ENCODE measurements at places on chromosomes 11 and 22. TPM values are rescaled to one million over a fixed set of nuclear protein-coding genes. Genes with fewer than 3 reads are reported as not detected.

DNA sequence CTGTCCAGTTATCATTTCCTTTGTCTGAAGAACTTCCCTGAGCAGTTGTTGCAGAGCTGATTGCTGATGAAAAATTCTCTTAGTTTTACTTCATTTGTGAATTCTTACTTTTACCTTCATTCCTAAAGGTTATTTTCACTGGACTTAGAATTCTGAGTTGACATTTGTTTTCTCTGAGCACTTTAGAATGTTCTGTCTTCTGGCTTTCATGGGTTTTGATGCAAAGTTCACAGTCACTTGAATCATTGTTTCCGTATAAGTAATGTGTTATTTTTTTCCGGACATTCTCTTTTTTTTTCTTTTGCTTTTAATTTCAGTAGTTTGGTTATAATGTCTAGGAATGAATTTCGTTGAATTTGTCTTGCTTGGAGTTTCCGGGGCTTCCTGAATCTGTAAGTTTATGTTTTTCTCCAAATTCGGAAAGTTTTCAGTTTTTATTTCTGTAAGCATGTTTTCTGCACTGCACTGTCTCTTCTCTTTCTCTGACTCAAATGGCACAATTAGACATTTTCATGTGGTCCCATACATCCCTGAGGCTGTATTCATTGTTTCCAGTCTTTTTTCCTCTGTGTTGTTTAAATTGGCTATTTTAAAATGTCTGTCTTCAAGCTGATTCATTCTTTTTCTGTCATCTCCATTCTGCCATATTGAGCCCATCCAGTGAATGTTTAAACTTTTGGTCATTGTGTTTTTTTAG is 68.5 kb upstream of the NARS2 start:
- peaks cover 5% of the 10 kb centered on the region for H3K4me1 ChIP-seq
- no peak overlapping the region for H3K4me3 ChIP-seq
- no peak overlapping the region for H3K27ac ChIP-seq
- no peaks in the 10 kb centered on the region for H3K27me3 ChIP-seq
- no peaks in the 10 kb centered on the region for H3K36me3 ChIP-seq

GRCh38 chr11:10026514-10026913 is 267.5 kb downstream of the SBF2 start:
- H3K27ac ChIP-seq, result no peak overlapping the region
- H3K4me3 ChIP-seq, result no peak overlapping the region
- peaks cover 8% of the 10 kb centered on the region for H3K4me1 ChIP-seq
- no peaks in the 10 kb centered on the region for H3K27me3 ChIP-seq
- H3K36me3 ChIP-seq, result no peaks in the 10 kb centered on the region
- DNase-seq, result no peak

GRCh38 chr11:65576867-65577755 is 1.3 kb downstream of the EHBP1L1 start:
- DNase-seq, result no peak
- peak overlapping the region; percentile 91 for H3K4me3 ChIP-seq
- H3K27me3 ChIP-seq, result no peaks in the 10 kb centered on the region
- H3K27ac ChIP-seq, result peak overlapping the region; percentile 99
- H3K36me3 ChIP-seq, result no peaks in the 10 kb centered on the region

DNA sequence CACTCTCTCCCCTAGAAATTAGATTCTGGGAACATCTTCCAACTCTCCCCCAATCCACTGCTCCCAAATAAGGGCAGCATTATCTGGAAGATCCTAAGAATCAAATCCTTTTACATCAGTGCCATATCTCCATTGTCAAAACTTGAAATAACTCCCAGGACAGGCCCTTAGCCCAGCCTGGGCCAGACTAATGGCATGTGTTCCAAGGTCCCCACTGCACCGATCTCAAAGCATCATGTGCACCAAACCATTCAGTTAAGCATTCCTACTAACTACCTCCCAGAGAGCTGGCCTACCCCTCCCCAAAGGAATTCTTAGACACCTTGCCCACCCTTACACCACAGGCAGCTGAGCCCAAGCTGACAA is 44.2 kb upstream of the POU2AF1 start:
- no peak for DNase-seq
- H3K36me3 ChIP-seq, result no peaks in the 10 kb centered on the region
- no peaks in the 10 kb centered on the region for H3K4me1 ChIP-seq

DNA sequence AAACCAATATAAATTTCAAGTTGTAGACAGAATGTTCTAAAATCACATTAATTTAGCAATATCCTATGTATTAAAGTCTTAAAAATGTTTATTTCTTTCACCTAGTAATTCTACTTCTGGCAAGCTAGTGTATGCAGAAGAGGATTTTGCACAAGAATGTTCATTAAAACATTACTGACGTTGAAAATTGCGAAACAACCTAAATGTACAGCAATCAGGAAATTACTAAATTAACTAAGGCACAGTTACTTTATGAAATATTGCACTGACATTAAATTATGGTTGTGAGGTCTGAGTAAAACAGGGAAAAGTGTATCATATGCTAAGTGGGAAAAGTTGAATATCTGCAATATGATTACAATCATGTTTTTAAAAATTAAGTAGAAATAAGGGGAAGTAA is 4.1 kb downstream of the SLC36A4 start:
- no peak overlapping the region for H3K4me3 ChIP-seq
- H3K4me1 ChIP-seq, result peaks cover 49% of the 10 kb centered on the region
- DNase-seq, result no peak
- no peak overlapping the region for H3K27ac ChIP-seq
- H3K36me3 ChIP-seq, result no peaks in the 10 kb centered on the region

DNA sequence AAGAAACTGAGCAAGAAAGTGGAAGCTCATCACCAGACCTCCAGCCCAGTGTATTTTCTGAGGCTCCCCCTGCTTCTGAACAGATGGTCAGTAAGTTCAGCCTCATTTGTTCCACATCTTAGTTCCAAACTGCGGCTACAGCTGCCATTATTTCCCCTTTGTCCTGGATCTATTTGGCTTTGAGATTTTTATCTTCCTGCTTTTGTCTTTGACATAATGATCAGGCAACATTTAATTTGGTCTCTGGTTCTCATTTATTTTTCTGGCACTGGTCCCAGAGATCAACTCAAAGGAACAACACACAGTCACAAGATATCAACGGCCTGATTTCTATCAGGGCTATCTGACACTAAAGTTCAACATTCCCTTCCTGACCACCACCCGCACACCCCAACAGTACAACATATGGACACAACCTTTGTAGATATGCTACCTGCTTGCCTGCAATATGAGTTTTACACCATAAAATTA is 137.5 kb downstream of the FAM76B start:
- H3K36me3 ChIP-seq, result no peaks in the 10 kb centered on the region
- H3K4me3 ChIP-seq, result no peak overlapping the region
- H3K27me3 ChIP-seq, result no peaks in the 10 kb centered on the region
- DNase-seq, result no peak
- H3K27ac ChIP-seq, result no peak overlapping the region

GRCh38 chr11:79168530-79169110 is 272.2 kb downstream of the TENM4 start:
- no peak for DNase-seq
- no peak overlapping the region for H3K27ac ChIP-seq
- no peaks in the 10 kb centered on the region for H3K36me3 ChIP-seq
- H3K4me3 ChIP-seq, result no peak overlapping the region
- H3K4me1 ChIP-seq, result no peaks in the 10 kb centered on the region

DNA sequence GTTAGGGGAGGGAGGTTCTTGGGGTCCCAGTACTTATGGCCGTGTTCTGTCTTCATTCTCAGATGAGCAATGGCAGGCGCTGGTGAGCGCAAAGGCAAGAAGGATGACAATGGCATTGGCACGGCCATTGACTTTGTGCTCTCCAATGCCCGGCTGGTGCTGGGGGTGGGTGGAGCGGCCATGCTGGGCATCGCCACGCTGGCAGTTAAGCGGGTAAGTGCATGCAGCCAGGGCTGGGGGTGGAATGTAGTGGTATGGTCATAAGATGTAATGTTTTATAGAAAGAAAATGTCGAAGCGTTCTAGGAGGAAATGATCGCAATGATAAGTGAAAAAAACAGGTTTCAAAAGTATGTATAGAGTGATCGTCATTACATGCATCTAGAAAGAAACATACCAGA is 9.1 kb upstream of the ATF4 start:
- H3K4me3 ChIP-seq, result no peak overlapping the region
- H3K4me1 ChIP-seq, result peaks cover 10% of the 10 kb centered on the region
- no peaks in the 10 kb centered on the region for H3K36me3 ChIP-seq
- DNase-seq, result peak; percentile 34

GRCh38 chr11:74470526-74470925 is 3.2 kb upstream of the KCNE3 start:
- H3K4me3 ChIP-seq, result no peak overlapping the region
- H3K36me3 ChIP-seq, result no peaks in the 10 kb centered on the region
- H3K27me3 ChIP-seq, result no peaks in the 10 kb centered on the region
- H3K27ac ChIP-seq, result no peak overlapping the region
- no peaks in the 10 kb centered on the region for H3K4me1 ChIP-seq

- peaks cover 62% of the 10 kb centered on the region for H3K36me3 ChIP-seq
- peak; percentile 29 for DNase-seq
- no peaks in the 10 kb centered on the region for H3K27me3 ChIP-seq
These were observed 3.3 kb downstream of the PRR33 start for GRCh38 chr11:1888347-1888753.

DNA sequence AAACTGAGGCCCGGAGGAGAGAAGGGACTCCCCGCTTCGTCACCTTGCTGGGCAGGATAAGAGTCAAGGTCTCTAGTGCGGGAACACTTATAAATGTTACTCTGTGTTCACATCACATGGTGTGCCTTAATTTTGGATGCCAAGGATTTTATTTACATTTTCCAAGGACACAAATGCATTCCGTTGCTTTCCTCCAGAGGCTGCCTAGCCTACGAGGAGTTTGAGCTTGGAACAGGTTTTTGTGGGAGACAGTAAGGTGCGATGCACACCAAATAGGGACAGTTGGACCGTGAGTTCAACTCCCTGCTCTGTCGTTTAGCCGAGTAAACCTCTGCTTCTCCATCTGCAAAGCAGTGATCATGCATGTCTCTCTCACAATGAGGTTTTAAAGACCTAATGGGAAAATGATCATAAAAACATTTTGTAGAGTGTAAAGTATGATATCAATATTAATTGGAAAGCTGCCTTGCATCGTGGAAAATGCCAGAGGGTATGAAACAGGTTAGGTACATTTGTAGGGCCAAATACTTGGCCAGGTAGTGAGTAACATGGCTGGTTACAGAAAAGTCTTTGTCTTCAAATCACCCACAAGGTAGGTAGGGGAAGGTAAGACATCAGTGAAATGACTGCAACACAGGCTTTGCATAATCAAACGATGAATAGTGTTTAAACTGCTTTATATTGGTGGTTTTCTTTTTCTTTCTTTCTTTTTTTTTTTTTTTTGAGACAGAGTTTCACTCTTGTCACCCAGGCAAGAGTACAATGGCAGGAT is 61.8 kb downstream of the ST3GAL4 start:
- no peak for DNase-seq
- H3K4me1 ChIP-seq, result peaks cover 30% of the 10 kb centered on the region
- no peak overlapping the region for H3K4me3 ChIP-seq
- H3K36me3 ChIP-seq, result peaks cover 15% of the 10 kb centered on the region
- H3K27ac ChIP-seq, result peak overlapping the region; percentile 78

DNA sequence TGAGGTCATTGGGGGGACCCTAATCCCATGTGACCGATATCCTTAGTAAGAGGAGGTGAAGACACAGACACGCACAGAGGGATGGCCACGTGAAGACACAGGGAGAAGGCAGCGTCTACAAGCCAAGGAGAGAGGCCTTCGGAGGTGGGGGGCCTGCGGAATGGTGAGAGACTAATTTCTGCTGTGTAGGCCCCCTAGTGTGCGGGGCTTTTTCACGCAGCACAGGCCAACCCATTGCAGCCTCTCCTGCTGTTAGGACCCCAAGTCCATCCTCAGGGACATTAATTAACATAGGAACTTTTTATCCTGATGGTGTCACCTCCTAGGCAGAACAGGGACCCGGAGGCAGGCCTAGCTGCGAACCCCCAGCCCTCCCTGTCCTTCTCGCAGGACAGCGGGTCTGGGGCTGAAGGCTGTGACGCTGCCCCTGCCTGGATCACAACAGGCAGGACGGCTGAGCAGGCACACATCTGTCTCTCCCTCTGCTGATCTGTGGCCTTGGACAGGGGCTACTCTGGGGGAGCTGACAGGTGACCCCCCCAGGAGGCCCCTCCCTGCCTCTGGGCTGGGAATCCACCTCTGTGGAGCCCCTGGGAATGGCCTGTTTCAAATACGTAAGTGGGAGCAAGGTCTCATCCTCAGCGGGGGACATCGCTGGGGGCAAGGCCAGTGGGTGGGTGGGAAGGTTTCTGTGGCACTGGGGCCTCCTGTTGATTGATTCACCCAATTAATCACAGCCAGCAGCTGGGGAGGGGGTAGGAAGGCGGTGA is 7.9 kb downstream of the ASCL2 start:
- DNase-seq, result no peak
- H3K27ac ChIP-seq, result no peak overlapping the region
- no peaks in the 10 kb centered on the region for H3K4me1 ChIP-seq
- no peaks in the 10 kb centered on the region for H3K36me3 ChIP-seq
- no peaks in the 10 kb centered on the region for H3K27me3 ChIP-seq

GRCh38 chr22:46142548-46143490 is 7.5 kb upstream of the PPARA start:
- no peaks in the 10 kb centered on the region for H3K4me1 ChIP-seq
- H3K36me3 ChIP-seq, result no peaks in the 10 kb centered on the region
- no peak overlapping the region for H3K4me3 ChIP-seq
- peak; percentile 47 for DNase-seq

GRCh38 chr22:44479662-44480061 is 18.4 kb downstream of the RTL6 start:
- no peak for DNase-seq
- no peaks in the 10 kb centered on the region for H3K4me1 ChIP-seq
- no peak overlapping the region for H3K27ac ChIP-seq
- H3K36me3 ChIP-seq, result no peaks in the 10 kb centered on the region

ARRB1 gene
- total RNA-seq, result 150 TPM

TEX54 gene
- not detected for total RNA-seq

ANGPTL5 gene
- 0.34 TPM for total RNA-seq

TMPRSS4 gene
- total RNA-seq, result 3.5 TPM

ATXN10 gene
- total RNA-seq, result 117 TPM

SAA2 gene
- 0.38 TPM for total RNA-seq
